ENCODE measurements at places on chromosomes 12 and 14. TPM values are rescaled to one million over a fixed set of nuclear protein-coding genes. Genes with fewer than 3 reads are reported as not detected.

DNA sequence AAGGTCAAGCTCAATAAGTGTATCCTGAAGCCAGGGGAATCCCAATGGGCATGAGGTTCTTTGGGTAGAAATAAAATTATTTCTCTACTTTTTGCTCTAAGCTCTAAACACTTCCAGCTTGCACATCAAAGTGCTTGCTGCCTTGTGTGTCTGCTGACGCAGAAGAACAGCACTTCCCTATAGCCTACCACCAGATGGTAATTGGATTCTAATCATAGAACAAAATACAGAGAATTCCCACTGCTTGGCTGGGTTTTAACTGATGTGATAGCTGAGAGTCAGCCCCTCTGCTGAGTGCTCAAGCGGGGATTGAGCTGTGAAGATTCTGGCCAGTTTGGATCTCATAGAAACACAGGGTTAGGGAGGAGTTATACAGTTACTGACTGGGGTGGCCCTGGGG is 132.4 kb upstream of the GZMB start:
- no peak overlapping the region for H3K27ac ChIP-seq
- no peak overlapping the region for H3K4me3 ChIP-seq
- no peaks in the 10 kb centered on the region for H3K36me3 ChIP-seq
- no peak for DNase-seq

Gene NKX2-1
- not detected for polyA plus RNA-seq

Gene TBC1D30
- polyA plus RNA-seq: 0.29 TPM

Gene SPTB
- polyA plus RNA-seq: 0.24 TPM

DNA sequence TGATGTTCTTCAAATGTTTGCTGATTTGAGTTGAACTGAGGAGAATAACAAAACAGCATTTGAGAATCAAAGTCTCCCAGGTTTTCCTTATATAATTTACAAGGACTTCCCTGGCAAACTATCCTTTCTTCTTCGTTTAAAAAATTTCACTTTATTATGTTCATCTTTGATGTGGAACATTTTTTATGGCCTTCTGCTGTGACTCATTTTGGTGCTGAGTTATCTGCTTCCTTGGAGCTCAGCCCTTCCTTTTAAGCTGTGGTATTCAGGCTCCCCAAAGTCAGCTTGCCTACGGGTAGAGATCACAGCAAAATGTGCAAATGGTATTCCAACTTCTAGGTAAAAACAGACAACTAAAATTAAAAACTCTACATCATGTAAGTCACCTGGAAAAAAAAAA is 1.4 kb upstream of the ANO4 start:
- peak overlapping the region; percentile 3 for H3K27ac ChIP-seq
- H3K27me3 ChIP-seq: no peaks in the 10 kb centered on the region
- no peaks in the 10 kb centered on the region for H3K36me3 ChIP-seq
- no peak for DNase-seq
- H3K4me3 ChIP-seq: no peak overlapping the region
- peaks cover 2% of the 10 kb centered on the region for H3K4me1 ChIP-seq

GRCh38 chr12:26268841-26269561 is 73.6 kb downstream of the SSPN start:
- no peak for DNase-seq
- H3K27me3 ChIP-seq: no peaks in the 10 kb centered on the region
- no peak overlapping the region for H3K4me3 ChIP-seq
- H3K27ac ChIP-seq: peak overlapping the region; percentile 45
- H3K36me3 ChIP-seq: no peaks in the 10 kb centered on the region

Gene SMIM41
- not detected for polyA plus RNA-seq

Measured in SK-N-SH (cell line).